ENCODE measurements at places on chromosomes 16 and 17.

- peak; percentile 71 for DNase-seq
Observed at GRCh38 chr16:89565506-89566372, 5.3 kb downstream of the RPL13 start.

- no peak for DNase-seq
Observed at GRCh38 chr17:8806926-8807550, 7.9 kb upstream of the MFSD6L start.

DNA sequence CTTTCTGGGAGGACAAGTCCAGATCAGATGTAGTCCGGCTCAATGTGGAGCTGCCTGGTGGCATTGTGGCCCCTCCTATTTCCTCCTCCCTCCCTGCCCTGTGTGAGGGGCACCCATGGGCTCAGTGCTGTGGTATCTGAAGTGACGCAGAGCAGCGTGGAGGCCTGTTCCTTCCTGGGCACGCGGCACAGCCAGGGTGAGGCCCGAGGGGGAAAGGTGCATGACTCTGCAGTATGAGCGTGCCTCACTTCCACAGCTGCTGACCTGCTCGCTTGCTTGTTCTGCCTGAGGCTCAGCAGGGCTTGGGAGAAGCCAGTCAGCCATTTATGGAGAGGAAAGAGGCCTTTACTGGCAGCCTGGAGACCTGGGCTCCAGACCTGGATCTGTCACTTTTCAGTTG is 11.7 kb downstream of the TMEM238L start:
- no peak for DNase-seq

DNA sequence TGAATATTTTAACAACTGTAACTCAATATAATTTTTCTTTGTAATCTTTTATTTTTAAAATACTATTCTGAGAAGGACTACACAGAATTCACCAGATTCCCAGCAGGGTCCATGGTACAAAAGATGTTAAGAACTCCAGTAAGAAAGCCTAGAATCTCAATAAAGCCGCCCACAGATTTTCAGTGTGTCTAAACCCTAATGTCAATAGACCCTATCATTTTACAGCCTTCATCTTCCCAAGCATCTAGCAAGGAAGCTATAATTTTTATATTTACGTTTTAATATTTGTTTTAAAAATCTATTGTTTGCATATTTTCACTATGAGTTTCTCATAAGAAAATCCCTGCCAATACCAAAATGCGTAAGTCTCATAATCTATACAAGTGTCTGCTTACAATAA is 148.5 kb downstream of the CEP112 start:
- DNase-seq: no peak

- DNase-seq: no peak
Observed at GRCh38 chr16:81324808-81325207, 10.0 kb downstream of the GAN start.

DNA sequence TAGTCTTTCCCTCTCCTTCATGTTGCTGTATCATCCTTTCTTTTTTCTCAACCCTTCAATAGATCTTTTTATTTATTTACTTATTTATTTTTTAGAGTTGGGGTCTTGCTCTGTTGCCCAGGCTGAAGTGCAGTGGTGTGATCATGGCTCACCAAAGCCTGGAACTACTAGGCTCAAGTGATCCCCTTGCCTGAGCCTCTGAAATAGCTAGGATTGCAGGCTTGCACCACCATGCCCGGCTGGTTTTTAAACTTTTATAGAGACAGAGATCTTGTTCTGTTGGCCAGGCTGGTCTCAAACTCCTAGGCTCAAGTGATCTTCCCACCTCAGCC is 51.7 kb downstream of the SNX29 start:
- no peak for DNase-seq

DNA sequence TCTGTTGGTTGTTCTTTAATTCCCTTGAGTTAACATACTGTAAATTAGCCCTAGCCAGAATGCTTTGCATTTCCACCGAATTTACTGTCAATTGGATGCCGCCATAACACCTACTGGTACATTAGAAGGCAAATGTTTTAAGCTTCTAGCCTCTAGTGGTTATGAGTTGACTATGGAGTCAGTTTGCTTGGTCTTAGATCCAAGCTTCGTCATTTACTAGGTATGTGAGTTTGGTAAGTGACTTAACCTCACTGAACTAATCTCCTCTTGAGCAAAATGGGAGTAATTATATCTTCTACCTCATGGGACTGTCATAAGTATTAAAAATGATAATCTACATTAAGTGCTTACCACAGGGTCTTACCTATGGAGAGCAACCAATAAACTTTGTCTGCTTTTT is 20.4 kb upstream of the CDH11 start:
- DNase-seq: no peak

- no peak for DNase-seq
Observed at GRCh38 chr17:49360796-49361128, 1.3 kb downstream of the ZNF652 start.

- peak; percentile 96 for DNase-seq
Observed at GRCh38 chr16:11224096-11224893, 31.7 kb downstream of the SOCS1 start.

GRCh38 chr17:37391146-37391545 is 15.4 kb downstream of the C17orf78 start:
- DNase-seq: no peak
